ENCODE measurements at places on chromosomes 3 and 15.

DNA sequence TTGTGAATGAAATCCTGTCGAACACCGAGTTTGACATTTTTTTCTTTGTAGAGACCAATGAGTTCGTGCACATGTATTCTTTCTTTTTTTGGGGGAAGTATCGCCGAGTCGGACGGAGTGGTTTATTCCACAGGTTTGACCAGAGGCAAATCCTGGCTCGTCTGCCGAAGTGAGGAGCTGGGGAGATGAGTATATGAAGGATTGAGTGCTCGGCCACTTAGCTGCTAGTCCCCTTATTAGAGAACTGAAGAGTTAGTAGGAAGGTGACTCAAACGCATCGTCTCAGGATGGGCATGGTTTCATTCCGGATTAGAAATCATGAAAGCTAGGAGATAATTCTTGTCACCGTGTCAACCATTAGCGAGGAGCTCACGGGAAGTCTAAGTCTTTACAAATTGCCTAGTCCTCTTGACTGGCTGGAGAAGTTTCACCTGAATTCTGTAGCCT lies 154.7 kb upstream of the GOLIM4 start:
- no peak for DNase-seq

GRCh38 chr3:89375451-89375850 lies 268.0 kb downstream of the EPHA3 start:
- no peak for DNase-seq

DNA sequence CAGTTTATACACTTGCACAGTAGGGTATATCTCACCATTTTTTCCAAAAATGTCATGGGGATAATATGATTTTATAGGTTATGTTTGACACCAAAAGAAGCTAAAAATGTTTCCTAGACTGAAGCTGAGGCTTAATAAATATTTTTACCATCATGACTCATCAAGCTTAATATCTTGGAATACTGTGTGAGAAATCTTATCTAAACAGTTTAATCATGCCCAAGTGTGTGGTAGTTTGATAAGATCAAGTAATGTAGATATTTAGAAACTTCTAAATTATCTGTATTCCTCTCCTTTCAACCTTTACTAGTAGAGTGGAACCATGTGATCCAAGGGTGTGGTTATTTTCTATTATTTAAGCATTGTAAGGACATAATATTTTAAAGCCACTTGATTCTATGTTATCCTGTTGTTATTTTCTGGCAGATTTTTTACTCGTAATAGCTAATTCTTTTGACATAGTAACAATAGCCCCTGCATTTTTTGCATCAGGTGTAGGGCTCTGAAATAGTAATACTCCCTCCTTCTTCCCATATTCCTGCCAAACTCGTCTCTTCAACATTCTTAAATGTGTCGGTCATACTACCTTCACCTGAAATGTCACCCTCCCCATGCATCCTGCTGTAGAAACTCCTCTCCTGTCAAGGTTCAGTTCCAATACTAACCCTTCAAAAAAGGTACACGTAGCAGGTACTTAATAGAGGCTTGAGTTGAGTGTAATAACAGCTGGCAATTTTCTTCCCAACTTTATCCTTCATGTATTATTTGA lies 729.6 kb downstream of the NLGN1 start:
- no peak for DNase-seq

DNA sequence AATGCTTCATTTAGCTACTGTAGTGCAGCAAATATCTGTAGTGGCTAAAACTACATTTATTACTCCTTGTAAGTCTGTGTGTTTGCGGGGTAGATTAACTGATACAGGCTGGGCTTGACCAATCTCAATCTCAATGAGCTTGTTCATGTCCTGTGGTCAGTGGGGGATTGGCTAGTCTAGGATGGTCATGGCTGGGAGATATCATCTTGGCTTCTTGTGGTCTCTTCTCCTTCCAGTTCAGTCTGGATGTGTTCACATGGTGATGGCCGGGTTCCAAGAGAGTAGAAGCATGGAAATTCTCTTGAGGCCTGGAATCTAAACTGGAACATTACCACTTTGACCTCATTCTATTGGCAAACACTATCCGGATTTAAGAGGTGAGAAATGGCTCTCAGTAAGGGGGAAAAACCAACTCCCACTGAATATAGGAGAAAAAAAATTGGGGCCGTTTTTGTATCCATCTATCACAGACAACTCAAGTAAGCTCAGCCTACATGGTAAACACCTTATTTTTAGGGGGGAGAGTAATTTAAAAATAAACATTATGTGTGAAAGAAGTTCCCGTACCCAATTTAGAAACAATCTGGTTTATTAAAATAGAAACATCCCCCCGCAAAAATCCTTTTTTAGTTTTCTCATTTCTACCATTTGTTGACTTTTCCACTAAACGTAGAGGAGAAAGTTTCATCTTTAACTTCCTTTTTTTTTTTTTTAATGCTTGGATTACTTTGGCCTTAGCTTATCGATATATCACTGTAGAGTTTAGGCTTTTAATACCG lies 284.9 kb upstream of the TBC1D5 start:
- no peak for DNase-seq

DNA sequence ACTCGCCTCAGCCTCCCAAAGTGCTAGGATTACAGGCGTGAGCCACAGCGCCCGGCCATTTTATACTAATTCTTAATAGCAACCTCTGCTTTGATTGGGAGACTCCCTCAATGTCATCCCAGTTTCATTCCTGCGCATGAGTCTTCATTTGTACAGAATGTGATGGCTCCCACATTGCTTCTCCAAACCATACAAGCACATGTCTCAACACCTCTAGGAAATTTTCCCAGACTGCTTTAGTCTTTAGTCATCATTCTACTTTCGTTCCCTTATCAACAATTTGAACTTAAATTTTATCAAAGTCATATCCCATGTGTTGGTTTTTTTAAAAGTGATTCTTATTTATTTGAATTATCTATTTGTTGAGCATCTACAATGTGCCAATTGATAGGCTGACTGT lies 58.1 kb downstream of the SNX4 start:
- no peak for DNase-seq

GRCh38 chr3:100044369-100044768 lies 69.9 kb downstream of the FILIP1L start:
- DNase-seq: no peak

DNA sequence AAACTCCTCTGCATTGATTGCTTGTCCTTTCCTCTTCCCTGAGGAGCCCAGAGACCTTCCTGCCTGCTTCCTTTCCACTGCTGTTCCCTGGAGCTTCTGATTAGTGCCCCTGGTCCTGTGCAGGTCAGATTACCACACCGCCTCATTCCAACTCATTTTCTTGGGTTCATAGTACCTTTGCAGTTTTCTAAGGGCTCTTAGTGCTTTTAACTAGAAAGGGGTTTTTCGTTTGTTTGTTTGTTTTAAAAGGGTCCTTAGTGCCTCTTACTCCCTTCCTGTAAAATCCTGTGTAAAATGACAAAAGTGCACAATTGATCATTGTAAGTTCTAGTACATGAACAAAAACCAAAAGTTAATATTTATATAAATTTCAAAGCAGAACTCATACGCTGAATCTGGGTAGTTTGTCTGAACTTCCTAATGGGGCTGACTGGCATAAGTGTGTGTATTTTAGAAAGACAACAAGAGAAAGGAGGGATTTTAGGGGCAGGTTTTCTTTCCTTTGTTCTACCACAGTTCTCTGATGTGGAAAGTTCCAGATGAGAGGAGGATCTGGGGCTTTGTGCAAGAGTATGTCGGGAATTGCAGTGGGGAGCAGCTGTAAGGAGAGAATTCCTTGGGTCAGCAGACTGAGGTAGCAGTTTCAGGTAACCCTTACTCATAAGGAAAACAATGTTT lies 30.6 kb downstream of the SNRK start:
- no peak for DNase-seq

DNA sequence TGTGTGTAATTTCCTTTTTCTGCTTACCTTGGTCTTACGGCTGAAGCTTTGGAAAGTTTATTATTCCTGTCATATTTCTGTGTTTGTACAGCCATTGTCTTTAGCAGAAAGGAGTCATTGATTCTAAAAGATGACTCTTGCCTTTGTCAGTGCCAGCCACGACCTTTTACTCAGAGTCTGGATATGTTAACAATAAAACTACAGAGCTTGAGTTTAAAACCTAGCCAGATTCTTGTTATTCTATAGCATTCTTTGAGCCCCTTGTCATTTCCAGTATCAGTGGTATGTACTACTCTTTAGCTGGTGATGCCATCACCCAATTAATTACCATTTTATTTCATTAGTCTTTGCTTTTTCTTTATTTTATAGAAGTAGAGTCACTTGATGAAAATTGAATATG lies 142.4 kb downstream of the TCF12 start:
- DNase-seq: no peak

- no peak for DNase-seq
Observed at GRCh38 chr15:36334059-36334458, 245.4 kb upstream of the CDIN1 start.

GRCh38 chr3:101994386-101994785 lies 145.1 kb downstream of the NFKBIZ start:
- no peak for DNase-seq

GRCh38 chr3:61665987-61666386 lies 104.6 kb downstream of the PTPRG start:
- DNase-seq: no peak

DNA sequence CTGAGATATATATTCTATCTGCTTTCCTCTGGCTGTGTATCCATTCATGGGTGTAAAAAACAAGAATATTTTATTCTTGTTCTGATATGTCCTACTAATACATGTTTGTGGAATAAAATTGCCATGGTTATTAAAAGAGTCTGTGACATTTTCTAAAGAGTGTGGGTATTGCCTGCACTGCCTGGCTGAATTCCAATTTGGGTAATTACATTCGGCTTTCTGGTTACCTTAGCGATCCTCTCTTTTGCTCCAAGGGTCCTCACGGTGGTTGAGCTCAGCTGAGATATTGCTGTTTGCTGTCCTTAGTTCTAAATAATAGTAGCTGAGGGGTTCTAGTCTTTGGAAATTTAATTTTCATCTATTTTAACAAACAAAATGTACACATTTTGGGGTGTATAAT lies 301.4 kb upstream of the DNAJC19 start:
- no peak for DNase-seq

DNA sequence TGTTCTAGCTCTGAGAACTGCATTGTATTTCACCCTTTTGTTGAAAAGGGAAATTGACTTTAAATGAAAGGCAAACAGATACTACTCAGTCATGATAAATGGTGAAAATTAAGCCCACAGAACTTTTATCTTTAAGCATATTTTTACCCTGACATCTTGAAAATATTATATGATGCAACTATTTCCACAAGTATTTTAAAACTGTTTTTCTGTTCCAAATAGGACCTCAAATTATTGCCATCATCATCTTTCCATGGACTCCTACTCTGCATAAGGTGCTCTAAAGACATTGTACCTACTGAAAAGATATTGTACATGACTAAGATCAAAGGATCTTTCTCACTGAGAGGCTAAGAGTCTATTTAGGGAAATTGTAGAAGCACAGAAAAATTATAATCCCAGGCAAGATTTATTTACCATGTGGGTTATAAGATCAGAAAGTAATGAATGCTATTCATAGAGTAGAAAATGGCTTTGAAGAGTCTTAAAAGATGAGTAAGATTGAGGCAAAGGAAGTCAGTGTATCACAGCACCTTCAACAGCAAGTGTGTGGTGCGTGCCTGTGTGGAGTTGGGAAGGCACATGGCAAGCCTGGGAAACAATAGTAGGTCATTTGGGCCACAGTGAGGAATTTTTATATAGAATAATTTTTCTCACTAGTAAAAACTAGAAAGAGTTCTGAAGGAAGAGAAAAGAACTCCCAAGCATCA lies 68.8 kb downstream of the VGLL3 start:
- DNase-seq: no peak

- DNase-seq: no peak
Observed at GRCh38 chr3:192331749-192332385, 395.5 kb downstream of the FGF12 start.

DNA sequence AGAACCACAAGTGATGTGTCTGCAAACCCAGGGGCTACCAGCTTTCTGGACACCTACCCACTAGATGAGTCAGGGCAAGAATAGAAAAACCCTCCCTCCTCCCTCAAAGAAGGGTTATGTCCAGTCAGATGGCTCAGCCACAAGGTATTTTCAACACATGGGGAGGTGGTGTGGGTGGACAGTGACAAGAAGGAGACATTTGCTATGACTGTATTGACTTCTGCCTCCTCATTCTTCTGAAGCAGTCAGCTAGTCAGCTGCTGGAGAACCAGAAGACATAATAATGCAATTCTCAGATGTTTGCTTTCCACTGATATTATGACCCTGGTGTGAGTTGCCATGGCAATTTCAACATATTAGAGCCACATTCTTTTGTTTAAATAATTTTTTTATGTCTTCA lies 66.7 kb upstream of the GOLGA8B start:
- DNase-seq: no peak

DNA sequence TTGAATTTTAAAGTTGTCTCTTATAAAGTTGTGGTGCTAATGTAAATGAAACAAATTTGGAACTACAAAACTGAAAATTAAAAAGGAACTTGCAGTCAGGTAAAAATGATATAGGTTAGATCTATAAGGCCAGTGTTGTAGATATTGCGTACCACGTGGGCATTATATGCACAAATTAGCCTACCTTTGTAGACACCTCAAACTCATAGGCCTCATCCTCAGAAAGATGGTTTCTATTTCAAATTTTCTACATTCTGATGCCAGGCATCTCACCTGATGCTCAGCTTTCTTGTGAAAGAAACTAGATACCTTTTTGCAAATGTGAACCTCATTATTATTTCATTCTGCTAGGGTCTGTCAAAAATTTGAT lies 25.6 kb downstream of the TMEM207 start:
- DNase-seq: no peak

GRCh38 chr15:82536409-82537350 lies 3.6 kb downstream of the RPS17 start:
- no peak for DNase-seq

- no peak for DNase-seq
Observed at GRCh38 chr15:72511536-72511935, 37.4 kb downstream of the ARIH1 start.

DNA sequence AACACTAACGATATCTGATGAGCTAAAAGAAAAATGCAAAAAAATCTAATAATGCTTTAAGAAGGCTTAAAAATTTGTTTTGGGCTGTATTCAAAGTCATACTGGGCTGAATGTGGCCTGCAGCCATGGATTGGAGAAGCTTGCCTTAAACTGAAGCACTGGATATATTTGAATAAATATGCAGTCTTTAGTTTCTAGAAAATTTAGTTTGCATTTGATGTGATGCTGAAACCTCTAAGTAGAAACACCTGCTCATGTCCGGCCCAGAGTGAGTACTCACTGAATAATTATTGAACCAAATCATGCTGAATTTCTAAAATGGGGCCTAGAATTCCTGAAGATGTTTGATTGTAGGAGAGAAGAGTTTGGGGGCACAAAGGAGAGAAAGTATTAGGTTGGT lies 43.9 kb downstream of the ABHD5 start:
- no peak for DNase-seq

- DNase-seq: no peak
Observed at GRCh38 chr15:77863491-77864105, 213.9 kb downstream of the TBC1D2B start.

DNA sequence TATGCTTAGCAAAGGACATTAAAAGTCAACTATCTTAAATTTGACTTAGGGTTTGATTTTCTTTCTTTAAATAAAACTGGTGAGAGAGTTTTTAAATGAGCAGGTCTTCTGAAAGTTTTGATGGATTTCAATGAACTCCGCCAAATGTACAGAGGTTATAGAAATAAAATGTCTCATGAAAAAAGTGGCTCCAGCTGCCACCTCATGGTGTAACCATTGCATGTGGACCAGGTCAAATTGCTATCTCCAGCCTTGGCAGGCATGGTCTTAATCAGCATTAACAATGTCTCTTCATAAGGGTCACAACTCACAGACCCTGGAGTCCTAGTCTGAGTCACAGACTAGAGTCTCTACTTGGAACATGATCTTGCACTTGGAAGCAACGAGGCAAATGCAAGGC lies 182.3 kb downstream of the ADAMTS17 start:
- DNase-seq: no peak
